ENCODE measurements at places on chromosomes 7 and 10. TPM values are rescaled to one million over a fixed set of nuclear protein-coding genes. Genes with fewer than 3 reads are reported as not detected.

BLVRA gene
- 42.3 TPM for total RNA-seq

RET gene
- 0.33 TPM for total RNA-seq

IKZF5 gene
- total RNA-seq, result 4.2 TPM

RNF32 gene
- 1.2 TPM for total RNA-seq

NPTX2 gene
- total RNA-seq, result 0.47 TPM

MAGI2 gene
- 0.42 TPM for total RNA-seq

DNA sequence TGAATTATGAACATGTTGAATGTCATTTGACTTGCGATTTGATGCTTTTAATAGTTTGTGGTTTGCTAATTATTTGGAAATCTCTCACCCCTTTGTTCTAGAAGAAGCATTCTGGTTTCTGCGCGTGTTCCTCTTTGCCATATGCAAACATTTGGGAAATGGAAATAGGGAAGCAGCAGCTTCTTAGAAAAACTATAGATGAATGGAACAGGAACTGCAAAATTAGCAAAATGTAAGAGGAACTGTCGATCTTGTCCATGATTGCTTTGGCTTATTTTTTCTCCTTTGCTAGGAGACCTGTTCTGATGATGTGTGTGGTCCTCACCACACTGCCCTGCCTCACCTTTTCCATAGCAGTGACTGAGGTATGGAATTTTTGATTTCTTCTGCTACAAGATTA lies 19.0 kb downstream of the TMEM236 start:
- no peaks in the 10 kb centered on the region for H3K36me3 ChIP-seq
- DNase-seq, result no peak
- H3K27ac ChIP-seq, result no peak overlapping the region
- H3K27me3 ChIP-seq, result no peaks in the 10 kb centered on the region

GRCh38 chr7:17495655-17496394 lies 197.4 kb downstream of the AHR start:
- H3K4me3 ChIP-seq, result no peak overlapping the region
- H3K4me1 ChIP-seq, result no peaks in the 10 kb centered on the region
- no peaks in the 10 kb centered on the region for H3K27me3 ChIP-seq
- DNase-seq, result no peak
- H3K36me3 ChIP-seq, result no peaks in the 10 kb centered on the region
- peak overlapping the region; percentile 3 for H3K27ac ChIP-seq

- no peak for DNase-seq
- no peaks in the 10 kb centered on the region for H3K27me3 ChIP-seq
- no peak overlapping the region for H3K4me3 ChIP-seq
- no peaks in the 10 kb centered on the region for H3K36me3 ChIP-seq
- no peaks in the 10 kb centered on the region for H3K4me1 ChIP-seq
Measured at GRCh38 chr7:110442381-110442837, 648.5 kb upstream of the LRRN3 start.

DNA sequence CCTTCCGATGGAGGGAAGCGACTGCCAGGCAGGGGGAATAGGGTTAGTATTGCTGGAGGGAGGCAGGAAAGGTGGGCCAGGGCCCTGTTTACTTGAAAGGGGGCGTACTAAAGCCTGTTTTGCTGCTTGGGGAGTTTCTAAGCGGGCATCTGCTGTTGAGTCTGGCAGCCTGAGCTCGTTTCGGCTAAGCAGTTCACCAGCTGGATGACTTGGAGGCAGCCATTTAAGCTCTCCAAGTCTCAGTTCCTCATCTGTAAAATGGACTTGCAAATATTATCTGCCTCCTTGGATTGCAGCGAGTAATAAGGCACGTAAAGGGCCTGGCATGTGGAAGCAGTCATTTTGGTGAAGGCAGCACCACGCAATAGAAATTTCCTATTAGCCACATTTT lies 44.0 kb downstream of the LDB3 start:
- DNase-seq, result no peak
- peak overlapping the region; percentile 85 for H3K4me3 ChIP-seq
- no peaks in the 10 kb centered on the region for H3K36me3 ChIP-seq
- H3K27me3 ChIP-seq, result peaks cover 18% of the 10 kb centered on the region
- no peak overlapping the region for H3K27ac ChIP-seq

- no peak for DNase-seq
- no peaks in the 10 kb centered on the region for H3K4me1 ChIP-seq
- peaks cover 97% of the 10 kb centered on the region for H3K27me3 ChIP-seq
- peak within 1 kb of the TSS; percentile 35 for H3K4me3 ChIP-seq
- H3K36me3 ChIP-seq, result no peaks in the 10 kb centered on the region
Measured at GRCh38 chr10:93073539-93074146, at the start of gene CYP26A1. Gene CYP26A1, plus strand, starts transcription at chr10:93073893. Its CDS starts 42 bp downstream, at chr10:93073935.

- DNase-seq, result no peak
- H3K27ac ChIP-seq, result no peak overlapping the region
- H3K27me3 ChIP-seq, result no peaks in the 10 kb centered on the region
Measured at GRCh38 chr10:4576206-4576605, 249.8 kb upstream of the AKR1E2 start.

DNA sequence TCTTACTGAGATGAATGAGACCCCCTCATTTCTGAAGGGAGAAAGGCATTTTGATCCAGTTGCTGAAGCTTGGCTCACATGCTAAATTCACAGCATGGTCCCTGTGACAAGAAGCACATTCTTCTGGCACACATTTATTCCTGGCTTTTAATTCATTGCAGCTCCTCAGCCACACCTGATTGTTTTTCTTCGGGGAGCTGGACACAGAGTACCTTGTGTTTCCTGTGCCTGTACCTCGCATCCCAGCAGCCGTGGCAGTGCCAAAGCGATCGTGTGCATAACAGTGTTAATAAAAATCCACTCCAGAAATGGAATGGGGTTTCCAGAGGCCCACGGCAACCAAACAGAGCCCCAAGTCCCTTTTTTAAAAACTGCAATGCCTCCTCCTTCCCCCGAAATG lies 615.3 kb upstream of the MGMT start:
- DNase-seq, result no peak
- H3K27me3 ChIP-seq, result no peaks in the 10 kb centered on the region
- H3K4me1 ChIP-seq, result no peaks in the 10 kb centered on the region
- H3K36me3 ChIP-seq, result no peaks in the 10 kb centered on the region
- no peak overlapping the region for H3K27ac ChIP-seq
- H3K4me3 ChIP-seq, result no peak overlapping the region

DNA sequence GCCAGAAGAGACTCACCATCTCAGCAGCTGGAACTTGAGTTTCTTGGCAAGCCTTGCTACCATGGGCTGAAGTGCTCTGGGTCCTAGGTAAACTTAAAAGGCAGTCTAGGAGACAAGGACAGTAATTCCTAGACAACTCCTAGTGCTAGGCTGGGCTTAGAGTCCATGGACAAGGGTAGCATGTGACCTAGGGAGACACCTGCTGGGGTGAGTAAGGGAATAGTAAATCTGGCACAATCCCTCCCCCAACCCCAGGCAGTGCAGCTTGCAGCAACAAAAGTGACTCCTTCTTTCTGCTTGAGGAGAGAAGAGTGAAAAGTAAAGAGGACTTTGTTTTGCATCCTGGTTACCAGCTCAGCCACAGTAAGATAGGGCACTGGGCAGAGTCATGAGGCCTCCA lies 316.5 kb upstream of the IMMP2L start:
- H3K27ac ChIP-seq, result no peak overlapping the region
- H3K4me1 ChIP-seq, result no peaks in the 10 kb centered on the region
- H3K27me3 ChIP-seq, result no peaks in the 10 kb centered on the region
- no peak overlapping the region for H3K4me3 ChIP-seq
- H3K36me3 ChIP-seq, result no peaks in the 10 kb centered on the region

DNA sequence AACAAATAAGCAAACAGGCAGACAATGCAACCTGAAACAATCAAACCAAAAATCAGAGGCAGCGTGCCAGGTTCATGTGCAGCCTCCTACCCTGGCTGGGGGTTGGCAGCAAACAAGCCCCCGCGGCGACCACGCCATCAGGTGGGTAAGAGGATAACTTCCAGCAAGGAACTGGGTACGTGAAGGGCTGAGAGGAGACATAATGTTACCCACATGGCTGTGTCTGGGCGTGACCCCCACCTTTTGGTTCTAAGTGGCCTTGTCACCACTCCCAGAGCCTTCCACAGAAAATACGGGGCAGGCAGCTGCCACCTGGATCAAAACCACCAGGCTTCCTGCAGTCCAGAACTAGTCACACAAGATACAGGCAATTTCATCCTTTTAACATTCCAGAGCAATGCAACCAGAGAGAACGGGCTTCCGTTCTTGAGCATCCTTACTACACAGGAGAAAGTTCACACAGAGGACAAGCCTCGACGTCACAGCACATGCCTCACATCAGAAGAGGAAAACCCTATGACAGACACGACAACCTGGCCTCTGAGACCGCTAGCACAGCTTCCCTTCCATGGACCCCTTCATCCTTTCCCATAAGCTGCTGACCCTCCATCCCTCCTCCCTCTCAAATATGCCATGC lies 171.0 kb downstream of the GRID1 start:
- H3K27ac ChIP-seq, result no peak overlapping the region
- no peak overlapping the region for H3K4me3 ChIP-seq
- H3K27me3 ChIP-seq, result no peaks in the 10 kb centered on the region
- no peaks in the 10 kb centered on the region for H3K4me1 ChIP-seq
